Fibroblast of pulmonary artery (primary cell): ENCODE measurements at places on chromosomes 13 and 19.
A peak's percentile ranks its signal among the peaks of the same experiment; 100 is the strongest.

DNA sequence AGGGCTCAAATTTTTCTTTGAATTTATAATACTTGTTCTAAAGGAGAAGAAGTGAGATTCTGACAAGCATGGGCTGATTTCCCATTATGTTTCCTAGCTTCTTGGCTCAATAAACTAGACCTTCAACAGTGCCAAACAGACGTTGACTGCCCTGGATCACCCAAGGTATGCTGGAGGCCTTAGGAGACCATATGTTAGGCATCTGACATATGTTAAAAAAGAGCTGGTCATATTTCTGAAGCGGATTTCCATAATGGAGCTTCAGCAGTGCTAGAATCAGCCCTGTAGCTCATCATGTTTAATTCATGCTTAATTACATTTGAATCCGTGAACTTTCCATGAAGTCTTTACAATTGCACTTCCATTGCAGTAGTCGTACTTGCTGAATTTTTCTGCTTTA, 653.3 kb downstream of the DIAPH3 start:
- DNase-seq, result no peak

DNA sequence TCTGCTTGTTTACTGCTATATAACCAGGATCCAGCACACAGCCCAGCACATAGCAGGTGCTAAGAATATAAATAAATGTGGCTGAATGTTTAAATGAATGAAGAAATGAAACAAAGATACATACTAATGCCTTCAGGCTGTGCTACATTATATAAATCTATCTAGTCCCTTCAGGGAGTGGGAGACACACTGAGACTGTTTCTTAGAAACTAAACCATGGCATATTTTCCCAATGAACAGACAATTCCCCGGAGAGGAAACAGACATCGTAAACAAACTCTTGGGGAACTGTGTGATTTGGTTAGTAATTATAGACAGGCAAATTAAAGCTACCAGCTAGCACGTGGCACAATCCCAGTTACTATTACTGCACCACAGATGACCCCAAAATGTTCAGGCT, 9.7 kb upstream of the FEM1A start:
- no peak for DNase-seq

- DNase-seq, result peak; percentile 34
Measured at GRCh38 chr19:17488593-17489391, 18.5 kb downstream of the SLC27A1 start.

- DNase-seq, result no peak
Measured at GRCh38 chr13:110073982-110074381, 233.0 kb downstream of the COL4A1 start.

GRCh38 chr19:8731428-8732169, 10.2 kb downstream of the OR2Z1 start:
- no peak for DNase-seq

- no peak for DNase-seq
Measured at GRCh38 chr19:19425170-19425875, 19.8 kb downstream of the GATAD2A start.

- DNase-seq, result peak; percentile 94
Measured at GRCh38 chr13:46296921-46297320, 85.2 kb downstream of the LRRC63 start.

DNA sequence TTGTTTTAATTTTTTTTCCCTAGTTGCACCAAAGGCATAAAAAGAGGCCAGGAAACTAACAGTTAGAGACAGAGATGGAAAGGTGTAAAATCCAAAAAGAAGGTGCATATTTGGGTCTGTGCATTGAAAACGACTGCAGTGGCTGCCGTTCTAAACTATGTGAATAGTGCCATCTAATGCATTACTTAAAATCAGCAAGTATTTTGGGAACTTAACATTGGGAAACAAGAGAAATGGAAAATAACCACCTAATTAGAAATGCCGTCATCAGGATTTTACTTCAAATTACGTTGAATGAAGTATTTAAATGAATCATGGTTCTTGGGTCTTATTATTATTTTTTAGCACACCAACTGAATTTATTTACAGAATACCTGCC, 189.5 kb upstream of the MIR17HG start:
- peak; percentile 8 for DNase-seq

DNA sequence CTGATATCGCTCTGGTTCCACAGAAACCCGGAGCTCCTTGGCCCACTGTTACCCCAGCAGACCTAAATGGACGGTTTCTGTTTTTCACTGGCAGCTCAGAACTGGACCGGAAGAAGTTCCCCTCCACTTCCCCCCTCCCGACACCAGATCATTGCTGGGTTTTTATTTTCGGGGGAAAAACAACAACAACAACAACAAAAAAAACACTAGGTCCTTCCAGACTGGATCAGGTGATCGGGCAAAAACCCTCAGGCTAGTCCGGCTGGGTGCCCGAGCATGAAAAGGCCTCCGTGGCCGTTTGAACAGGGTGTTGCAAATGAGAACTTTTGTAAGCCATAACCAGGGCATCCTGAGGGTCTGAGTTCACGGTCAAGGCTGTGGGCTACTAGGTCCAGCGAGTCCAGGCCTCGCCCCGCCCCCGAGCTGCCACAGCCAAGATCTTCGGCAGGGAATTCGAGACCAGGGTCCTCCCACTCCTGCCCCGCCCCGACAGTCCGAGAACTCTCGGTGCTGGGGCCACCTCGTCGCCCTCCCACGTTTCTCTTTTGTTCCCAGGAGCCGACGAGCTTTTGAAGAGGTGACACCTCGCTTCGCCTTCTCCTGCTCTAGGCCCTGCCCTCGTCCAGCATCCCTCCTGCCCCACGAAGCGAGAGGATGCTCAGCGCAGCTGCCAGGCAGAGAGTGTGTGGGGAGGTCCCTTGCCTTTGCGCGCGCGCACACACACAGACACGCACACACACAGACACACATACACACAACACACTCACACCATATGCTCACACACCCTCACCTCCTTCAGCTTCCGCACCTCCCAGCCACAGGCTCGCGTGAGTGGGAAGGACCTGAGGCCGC, 8.8 kb downstream of the ZIC2 start:
- DNase-seq, result no peak

- DNase-seq, result no peak
Measured at GRCh38 chr13:111903143-111903542, 163.8 kb upstream of the SOX1 start.

GRCh38 chr19:1313695-1314613, 28.3 kb downstream of the EFNA2 start:
- no peak for DNase-seq

- DNase-seq, result peak; percentile 84
Measured at GRCh38 chr13:28239374-28239773, 101.0 kb downstream of the PAN3 start.

- DNase-seq, result no peak
Measured at GRCh38 chr13:46329624-46330023, 57.4 kb downstream of the RUBCNL start.

DNA sequence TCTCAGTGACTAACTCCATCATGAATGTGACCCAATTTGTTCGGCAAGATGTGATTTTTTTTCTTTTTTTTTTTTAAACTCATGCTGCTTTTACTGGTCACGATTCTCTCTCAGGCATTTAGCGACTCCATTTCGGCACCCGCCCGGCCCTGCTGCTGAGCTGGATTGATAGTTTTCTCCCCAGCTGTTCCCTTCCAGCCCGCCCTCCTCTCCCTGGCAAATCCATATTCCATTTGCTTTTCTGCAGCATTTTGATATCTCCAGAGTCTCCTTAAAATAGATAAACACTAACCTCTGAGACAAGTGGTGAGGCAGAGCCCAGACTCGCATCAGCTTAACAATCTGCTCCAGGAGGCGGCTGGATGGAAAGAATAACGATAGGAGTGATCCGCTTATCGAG, 55.5 kb upstream of the KATNAL1 start:
- DNase-seq, result no peak

DNA sequence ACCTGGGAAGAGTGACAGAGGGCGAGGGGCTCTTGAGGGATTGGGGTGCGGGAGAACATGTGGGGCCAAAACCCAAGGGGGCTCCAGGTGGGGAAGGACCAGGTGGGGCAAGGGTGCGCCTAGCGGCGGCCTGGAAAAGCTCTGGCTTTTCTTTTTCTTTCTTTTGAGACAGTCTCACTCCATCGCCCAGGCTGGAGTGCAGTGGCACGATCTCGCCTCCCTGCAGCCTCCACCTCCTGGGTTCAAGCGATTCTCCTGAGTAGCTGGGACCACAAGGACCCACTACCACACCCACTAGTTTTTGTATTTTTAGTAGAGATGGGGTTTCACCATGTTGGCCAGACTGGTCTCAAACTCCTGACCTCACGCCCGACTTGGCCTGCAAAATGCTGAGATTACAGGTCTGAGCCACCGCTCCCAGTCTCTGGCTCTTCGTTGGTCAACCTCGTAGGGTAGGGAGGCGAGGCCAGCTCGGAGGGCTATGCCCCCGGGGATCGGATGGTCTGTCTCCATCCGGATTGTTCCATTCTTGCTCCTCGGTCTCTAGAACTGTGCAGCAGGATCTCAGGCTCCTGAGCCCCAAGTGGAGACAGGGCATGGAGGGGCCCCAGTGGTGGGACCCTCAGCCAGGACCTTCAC, 3.7 kb downstream of the GADD45B start:
- DNase-seq, result peak; percentile 40

- no peak for DNase-seq
Measured at GRCh38 chr19:40692212-40692551, 1.7 kb upstream of the NUMBL start.

GRCh38 chr13:88014527-88014926, 343.4 kb downstream of the SLITRK5 start:
- DNase-seq, result peak; percentile 4

GRCh38 chr13:85266771-85267170, 532.4 kb downstream of the SLITRK6 start:
- DNase-seq, result no peak

- no peak for DNase-seq
Measured at GRCh38 chr13:52179925-52180324, 20.5 kb upstream of the NEK3 start.

DNA sequence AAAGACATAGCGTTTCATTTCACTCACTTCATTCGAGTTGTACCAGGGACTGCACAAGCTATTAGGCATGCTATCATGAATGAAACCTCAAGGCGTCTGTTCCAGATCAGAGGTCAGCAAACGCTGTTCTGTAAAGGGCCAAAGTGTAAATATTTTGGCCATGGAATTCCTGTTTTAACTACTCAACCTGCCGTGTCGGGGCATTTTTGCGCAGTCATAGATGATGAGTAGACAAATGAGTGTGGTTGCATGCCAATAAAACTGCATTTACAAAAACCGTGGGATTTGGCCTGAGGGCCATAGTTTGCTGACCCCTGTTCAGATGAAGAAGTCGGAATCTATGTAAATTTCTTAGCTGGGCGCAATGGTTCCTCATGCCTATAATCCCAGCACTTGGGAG, 6.5 kb downstream of the INSR start:
- no peak for DNase-seq

- DNase-seq, result no peak
Measured at GRCh38 chr13:19382111-19382510, 179.2 kb downstream of the TPTE2 start.

GRCh38 chr13:63308549-63309165, 1893.0 kb upstream of the PCDH20 start:
- DNase-seq, result no peak

DNA sequence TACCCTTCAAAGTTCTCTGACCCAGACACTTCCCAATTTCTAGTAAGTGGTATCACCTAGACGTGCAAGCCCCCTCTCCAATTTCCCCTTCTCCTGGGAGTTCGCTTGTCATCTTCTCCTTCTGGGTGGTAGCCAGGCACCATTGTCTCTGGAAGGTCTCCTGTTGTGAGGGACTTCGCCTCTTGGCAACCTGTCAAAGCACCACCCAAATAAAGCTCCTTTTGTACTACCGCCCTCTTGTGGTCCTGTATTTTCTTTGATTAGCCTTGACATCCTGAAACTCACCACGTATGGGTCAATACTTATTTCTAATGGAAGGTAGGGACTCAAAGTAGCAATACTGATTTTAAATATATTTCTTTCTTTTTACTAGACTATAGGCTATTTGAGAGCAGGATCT, 8.2 kb downstream of the GPC5 start:
- peak; percentile 61 for DNase-seq

GRCh38 chr13:111275995-111276618, 44.3 kb upstream of the TEX29 start:
- no peak for DNase-seq

DNA sequence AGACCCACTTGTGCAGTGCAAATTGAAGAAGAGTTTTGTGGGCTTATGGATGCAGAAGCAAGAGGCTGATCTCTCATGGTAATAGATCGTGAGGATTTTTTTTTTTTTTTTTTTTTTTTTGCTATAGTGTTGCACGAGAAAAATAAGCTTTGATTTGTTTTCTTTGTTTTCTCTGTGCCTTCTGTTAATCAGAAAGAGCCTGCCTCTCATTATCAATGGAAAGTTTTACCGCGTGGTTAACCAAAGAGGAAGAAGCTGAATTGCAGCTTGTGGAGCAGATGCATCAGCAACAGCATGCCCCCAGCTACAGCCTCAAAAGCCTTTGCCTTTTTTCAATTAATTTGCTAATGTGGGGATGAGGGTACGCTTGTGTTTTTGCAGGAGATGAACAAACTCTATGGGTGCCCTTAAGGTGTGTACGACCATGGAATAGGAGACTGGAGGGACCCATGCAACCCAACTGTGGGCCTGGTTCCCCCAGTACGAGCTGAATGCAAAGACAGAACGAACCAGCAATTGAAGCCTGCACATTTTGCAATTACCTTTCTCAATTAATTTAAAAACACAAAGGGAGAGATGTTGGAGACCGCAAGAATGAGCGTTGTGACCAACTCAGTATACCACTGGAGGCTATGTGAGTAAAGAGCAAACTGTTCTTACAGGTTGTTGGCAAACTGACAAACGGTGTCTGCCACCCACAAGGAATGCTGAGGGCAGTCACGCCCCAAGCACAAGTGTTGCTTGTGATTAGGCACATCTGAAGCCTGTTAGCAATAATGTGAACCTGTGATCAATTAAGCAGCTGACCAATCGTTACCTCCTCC, 58.6 kb upstream of the SPRY2 start:
- DNase-seq, result no peak

GRCh38 chr13:50080203-50080910, 65.1 kb downstream of the KCNRG start:
- DNase-seq, result peak; percentile 61

DNA sequence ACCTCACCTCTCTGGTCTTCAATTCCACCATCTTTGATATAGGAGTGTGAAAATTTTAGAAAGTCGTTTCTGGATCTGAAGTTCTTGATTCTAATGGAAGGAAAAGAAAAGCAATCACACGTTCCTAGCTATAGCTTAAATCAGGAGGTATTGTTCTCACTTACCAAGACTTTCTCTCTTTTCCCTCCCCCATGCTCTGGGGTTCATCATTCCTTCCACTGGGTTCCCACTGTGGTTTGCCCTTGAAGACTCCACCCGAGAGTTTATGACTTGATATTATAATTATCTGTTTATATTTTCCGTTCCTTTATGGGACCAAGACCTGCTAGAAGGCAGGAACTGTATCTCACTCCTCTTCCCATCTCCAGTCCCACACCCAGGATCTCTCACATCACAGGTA, 76.6 kb downstream of the AKAP11 start:
- no peak for DNase-seq
